Activated T-cell treated with anti-CD3 and anti-CD28 coated beads, Interleukin-2, amount 50 U/mL, for 24 hours (primary cell): ENCODE measurements at places on chromosomes 4 and X.

GRCh38 chrX:85994228-85994627 lies 53.1 kb downstream of the CHM start:
- DNase-seq, result no peak

- no peak for DNase-seq
Measured at GRCh38 chr4:65033899-65034298, 624.6 kb upstream of the TECRL start.

DNA sequence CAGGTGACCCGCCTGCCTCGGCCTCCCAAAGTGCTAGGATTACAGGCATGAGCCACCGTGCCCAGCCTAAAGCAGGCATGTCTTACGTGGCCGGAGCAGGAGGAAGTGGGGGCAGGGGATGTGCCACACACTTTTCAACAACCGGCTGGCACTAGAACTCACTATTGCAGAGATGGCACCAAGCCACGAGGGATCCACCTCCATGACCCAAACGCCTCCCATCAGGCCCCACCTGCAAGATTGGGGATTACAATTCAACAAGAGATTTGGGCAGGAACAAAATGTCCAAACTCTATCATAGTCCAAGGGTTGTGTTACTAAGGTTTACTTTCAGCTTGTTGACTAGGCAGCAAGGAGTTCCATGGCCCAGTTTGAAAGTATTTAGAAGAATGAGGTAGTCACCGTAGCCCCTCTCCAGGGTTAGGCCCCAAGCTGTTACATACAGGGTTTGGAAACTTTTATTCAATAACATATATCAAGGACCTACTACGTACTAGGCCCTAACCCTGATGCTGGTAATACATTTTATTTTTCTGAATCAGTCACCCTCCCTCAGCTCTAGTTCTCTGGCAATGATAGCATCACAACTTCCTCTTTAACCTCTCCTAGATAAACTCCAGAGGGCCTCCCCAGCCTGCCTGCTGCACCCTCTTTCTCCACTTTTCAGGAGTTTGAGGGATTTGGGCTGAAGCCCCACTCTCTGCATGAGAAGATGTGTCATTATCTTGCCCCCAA lies 18.0 kb upstream of the TBC1D14 start:
- no peak for DNase-seq

DNA sequence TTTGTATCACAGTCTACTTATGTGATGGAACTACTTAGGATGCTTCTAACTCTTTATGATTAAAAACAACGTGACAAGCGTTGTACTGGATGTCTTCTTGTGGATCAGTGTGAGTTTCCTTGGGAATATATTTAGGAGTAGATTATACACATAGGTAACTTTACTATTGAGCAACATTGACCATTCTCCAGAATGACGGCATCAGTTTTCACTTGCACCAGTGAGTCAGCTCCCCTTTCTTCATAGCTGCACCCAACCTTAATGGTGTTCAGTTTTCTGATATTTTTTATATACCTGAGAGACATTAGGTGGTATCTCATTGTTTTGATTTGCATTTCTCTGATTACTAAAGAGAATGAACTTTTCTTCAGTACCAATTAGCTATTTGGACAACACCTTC lies 343.9 kb downstream of the ADGRL3 start:
- no peak for DNase-seq

DNA sequence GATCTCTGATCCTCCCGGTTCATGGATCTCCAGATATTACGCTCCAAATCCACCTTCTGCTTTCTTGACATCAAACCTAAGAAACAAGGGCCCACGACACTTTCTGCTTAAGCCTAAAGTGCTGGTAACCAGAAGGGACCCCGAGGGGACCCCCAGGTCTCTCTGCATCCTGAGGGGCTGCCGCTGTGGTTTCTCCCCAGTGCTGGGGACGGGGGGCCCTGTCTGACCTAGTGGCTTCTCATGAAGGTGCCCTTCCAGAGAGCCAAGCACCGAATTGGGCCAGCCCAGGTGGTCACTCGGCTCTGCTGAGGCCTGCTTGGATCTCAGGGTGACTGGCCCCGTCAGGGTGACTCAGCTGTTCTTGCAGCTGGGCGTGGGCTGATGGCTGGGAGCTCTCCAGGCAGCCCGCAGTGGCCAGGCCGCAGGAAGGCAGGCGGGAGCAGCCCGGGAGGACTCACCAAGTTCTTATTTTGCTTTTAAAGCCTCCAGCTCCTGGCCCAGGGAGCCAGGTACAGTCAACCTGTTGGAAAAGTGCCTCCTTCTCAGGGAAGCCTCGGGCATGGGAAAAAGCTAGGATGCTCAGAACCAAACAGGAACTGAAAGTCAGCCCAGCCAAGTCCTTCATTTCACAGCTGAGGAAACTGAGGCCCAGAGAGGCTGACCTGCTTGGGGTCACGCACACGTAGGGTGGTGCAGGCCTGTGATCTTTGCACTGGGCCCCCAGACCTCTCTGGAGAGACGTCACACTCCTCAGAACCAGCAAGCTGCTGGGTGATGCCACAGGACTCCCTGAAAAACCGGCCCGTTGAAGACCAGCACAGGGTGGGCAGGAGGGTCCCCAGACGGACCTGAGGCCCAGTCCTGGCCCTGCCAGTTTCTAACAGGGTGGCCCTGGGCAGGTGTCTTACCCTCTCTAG lies 16.7 kb downstream of the BLOC1S4 start:
- DNase-seq, result no peak

- no peak for DNase-seq
Measured at GRCh38 chrX:56268888-56269287, 36.7 kb downstream of the KLF8 start.

- no peak for DNase-seq
Measured at GRCh38 chr4:86870442-86871069, 21.4 kb upstream of the SLC10A6 start.

GRCh38 chrX:125757794-125758564 lies 408.1 kb downstream of the DCAF12L2 start:
- no peak for DNase-seq

DNA sequence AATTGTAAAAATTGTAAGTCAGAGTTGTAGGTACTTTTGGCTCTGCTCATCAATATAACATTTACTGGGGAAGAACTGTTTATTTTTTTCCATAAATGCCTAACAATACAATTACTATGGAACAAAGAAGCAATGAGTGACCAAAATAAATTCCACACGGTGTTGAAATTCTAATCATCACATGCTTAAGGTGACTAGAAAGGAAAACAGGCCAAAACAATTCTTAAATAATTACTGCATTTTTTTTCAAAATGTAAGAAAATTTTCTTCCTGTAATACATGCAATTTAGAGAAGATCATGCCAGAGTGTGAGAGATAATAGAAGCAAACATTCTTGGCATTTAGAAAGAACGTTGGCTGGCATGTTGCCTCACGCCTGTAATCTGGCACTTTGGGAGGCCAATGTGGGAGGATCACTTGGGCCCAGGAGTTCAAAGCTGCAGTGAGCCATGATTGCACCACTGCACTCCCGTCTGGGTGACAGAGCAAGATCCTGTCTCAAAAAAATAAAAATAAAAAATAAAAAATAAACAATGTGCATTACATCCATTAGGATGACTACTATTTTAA lies 22.5 kb downstream of the C4orf46 start:
- no peak for DNase-seq

DNA sequence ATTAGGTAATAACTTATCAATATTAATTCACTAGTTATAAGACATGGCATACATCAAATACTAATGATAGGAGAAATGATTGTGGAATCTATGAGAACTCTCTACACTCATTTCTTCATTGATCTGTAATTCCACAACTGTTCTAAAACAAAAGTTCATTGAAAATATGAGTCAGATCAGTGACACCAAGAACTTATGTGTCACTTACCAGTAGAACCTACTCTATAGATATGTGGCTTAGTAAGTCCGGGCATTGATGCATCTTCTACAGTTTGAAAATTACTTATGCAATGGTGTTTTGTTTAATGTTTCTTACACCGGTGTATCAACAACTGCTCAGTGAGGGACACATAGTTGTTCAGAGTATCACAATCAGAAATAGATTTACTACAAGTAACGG lies 520.3 kb downstream of the ARAP2 start:
- DNase-seq, result no peak

DNA sequence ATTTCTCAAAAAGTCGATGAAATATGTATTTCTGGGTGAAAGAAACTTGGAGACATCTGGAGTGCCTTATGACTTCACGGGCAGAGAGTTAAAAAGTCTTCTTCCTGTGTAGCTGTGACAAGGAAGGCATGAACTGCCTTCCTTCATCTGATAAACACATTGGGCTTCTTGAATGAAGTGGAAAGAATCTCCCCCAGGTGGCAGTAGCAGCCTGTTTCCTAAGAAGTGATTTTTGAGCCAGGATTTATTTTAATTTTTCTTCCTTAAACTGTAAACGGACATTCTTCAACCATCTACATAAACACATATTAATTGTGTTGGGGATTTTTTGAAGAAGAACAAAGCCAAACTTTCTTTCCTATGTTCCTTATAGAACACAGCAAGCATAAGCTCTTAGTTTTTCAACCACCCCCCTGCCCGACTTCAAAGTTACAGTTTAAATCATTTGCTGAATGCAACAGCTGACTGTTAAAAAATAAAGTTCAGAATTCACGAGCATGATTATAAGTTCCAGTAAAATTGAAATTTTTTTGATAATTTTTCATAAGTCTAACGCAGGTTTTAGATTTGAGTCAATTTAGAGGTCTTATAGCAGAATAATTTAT lies 980 bp upstream of the GIMD1 start:
- DNase-seq, result no peak

DNA sequence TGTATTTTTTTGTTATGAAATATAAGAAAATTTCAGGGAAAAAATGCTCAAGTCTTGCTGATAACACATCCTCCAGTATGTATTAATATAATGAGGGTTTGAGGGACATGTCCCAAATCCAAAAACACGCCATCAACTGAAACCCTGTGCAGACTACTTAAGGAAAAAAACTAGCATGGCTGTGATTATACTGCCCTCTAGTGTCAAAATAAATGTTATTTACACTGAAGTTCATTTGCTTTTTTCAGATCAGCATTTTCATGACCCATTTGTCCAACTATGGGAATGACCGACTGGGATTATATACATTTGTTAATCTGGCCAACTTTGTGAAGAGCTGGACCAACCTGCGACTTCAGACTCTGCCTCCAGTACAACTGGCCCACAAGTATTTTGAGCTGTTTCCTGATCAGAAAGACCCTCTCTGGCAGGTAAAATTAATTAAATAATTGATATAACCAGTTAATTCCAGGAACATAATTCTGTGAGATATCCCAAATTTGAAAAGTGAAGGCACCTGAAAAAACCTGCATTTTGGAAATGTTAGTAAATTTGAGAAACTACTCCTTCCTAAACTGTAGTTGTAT lies 128.5 kb downstream of the PRSS12 start:
- DNase-seq, result no peak

DNA sequence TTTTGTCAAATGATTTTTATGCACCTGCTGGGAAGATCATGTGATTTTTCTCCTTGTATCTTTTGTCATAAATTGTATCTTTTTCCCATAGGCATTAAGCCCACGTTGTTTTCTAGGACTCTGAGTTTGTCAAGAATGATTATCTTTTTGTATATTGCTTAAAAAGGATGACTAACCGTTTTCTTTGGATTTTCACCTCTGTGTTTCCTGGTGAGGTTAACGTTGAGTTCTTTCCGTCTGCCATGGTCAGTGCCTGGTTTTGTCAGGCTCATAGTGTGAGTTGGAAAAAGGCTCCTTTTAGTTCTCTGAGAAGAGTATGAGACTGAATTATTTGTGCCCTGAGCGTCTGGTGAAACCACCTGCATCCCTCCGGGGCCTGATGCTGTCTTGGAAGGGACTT lies 21.9 kb downstream of the PCGF3 start:
- DNase-seq, result no peak

GRCh38 chr4:134773497-134774000 lies 572.0 kb upstream of the PABPC4L start:
- no peak for DNase-seq

DNA sequence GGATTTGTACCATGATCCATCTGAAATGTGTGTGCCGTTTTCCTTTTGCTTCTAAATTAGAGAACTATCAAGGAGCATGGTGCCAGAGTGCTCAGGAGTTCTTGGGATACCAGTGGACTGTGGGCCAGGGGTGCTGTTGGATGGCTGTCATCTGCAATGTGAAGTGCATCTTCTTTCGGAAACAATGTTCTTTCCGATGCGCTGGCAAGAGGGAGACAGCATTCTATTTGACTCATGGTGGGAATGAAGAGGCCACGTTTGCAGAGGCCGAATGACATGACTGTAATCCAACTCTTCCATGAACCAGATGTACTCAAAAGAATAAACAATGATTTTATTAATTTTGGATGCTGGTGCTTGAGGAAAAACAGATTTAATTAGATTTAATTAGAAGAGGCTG lies 45.5 kb downstream of the SORCS2 start:
- no peak for DNase-seq
